Upper lobe of left lung (tissue), 6 donors: ENCODE measurements at places on chromosomes 12 and 14.

DNA sequence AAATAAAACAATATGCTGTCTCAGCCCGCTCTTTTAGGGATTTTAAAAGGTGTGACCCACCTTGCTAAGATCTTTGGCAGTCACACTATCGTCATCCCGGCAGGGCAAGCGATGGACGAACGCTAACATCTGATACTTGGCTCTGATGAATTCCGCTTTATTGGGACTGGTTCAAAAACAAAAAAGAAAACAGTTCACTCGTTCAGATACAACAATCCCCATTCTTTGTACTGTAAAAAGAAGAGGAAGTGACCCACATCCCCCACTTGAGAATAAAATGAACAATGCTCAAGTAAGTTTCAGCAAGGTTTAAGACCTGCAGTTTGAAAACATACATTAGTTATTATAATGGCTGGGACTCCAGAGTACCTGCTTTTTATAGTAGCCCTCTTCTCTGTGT, 7.3 kb downstream of the GIT2 start:
- H3K36me3 ChIP-seq: peaks cover 30% of the 10 kb centered on the region
- no peaks in the 10 kb centered on the region for H3K27me3 ChIP-seq
- H3K27ac ChIP-seq: no peak overlapping the region
- peaks cover 5% of the 10 kb centered on the region for H3K4me1 ChIP-seq
- H3K4me3 ChIP-seq: no peak overlapping the region
- no peak for DNase-seq

- DNase-seq: no peak
- H3K27ac ChIP-seq: no peak overlapping the region
- H3K4me1 ChIP-seq: no peaks in the 10 kb centered on the region
- H3K4me3 ChIP-seq: no peak overlapping the region
- H3K36me3 ChIP-seq: no peaks in the 10 kb centered on the region
- no peaks in the 10 kb centered on the region for H3K27me3 ChIP-seq
These were observed 17.4 kb downstream of the SDSL start for GRCh38 chr12:113439606-113440030.

DNA sequence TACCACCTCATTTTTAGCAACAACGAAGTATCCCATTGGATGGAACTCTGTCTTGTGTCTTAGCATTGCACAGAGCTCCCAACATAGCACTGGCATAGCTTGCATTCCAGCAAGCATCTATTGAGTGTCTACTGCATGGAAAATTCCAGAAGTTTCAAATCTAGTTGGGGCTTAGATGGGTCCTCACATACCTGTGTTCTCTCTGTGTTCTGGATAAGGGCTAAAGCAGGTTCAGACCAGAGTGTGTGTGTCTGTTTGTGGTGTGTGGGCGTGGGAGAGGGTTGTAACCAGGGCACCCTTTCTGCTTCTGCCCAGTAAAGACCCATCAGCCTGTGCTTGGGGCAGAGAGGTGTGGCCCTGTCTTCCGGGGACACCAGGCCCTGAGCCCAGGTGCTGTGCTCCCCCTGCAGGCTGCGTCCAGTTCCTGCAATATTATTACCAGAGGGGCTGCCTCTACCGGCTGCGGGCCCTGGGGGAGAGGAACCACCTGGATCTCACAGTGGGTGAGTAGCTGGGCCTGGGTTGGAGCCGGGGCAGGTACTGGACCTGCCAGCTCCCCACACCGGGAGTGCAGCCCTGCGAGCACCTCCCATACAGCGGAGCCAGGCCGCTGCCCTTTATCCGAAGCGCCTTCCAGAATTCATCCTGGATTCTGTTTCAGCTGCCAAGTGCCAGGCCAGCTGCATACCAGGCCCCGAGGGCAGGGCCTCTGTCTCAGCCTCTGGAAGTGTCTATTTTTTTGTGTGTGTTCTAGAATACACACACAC, 20.3 kb downstream of the RHOF start:
- H3K4me3 ChIP-seq: no peak overlapping the region
- H3K27me3 ChIP-seq: no peaks in the 10 kb centered on the region
- DNase-seq: peak; percentile 78
- no peaks in the 10 kb centered on the region for H3K36me3 ChIP-seq

DNA sequence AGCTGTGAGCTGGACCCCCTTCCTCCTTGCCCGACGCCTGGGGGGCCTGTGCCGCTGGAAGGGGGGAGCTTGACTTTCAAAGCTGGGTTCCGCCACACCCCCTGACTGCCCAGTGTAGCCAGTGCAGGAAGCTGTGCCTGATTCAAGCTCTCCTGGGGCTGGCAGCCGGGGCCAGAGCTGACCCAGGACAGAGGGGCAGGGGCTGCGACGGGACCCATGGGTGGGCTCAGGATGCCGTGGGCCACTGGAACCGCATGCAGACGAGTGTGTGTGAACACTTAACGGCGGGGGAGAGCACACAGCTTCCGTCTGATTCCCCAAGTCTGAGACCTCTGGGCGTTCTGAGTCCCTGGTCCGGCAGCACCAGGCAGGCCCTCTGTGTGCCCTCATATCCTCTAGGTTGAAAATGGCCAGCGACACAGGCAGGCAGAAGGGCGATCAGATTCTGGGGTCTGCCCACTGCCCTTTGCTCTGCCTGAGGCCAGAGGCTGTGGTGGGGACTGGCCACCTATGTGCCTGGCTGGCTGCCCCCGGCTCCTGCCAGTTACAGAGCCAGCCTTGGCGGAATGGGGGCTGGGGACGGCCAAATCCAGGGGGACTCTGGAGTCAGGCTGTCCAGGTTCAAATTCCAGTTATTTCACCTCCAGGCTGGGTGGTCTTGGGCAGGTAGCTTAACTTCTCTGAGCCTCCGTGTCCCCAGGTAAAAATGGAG, 54.0 kb downstream of the CYP46A1 start:
- H3K4me1 ChIP-seq: peaks cover 46% of the 10 kb centered on the region
- H3K27ac ChIP-seq: peak overlapping the region; percentile 81
- peak overlapping the region; percentile 72 for H3K4me3 ChIP-seq

DNA sequence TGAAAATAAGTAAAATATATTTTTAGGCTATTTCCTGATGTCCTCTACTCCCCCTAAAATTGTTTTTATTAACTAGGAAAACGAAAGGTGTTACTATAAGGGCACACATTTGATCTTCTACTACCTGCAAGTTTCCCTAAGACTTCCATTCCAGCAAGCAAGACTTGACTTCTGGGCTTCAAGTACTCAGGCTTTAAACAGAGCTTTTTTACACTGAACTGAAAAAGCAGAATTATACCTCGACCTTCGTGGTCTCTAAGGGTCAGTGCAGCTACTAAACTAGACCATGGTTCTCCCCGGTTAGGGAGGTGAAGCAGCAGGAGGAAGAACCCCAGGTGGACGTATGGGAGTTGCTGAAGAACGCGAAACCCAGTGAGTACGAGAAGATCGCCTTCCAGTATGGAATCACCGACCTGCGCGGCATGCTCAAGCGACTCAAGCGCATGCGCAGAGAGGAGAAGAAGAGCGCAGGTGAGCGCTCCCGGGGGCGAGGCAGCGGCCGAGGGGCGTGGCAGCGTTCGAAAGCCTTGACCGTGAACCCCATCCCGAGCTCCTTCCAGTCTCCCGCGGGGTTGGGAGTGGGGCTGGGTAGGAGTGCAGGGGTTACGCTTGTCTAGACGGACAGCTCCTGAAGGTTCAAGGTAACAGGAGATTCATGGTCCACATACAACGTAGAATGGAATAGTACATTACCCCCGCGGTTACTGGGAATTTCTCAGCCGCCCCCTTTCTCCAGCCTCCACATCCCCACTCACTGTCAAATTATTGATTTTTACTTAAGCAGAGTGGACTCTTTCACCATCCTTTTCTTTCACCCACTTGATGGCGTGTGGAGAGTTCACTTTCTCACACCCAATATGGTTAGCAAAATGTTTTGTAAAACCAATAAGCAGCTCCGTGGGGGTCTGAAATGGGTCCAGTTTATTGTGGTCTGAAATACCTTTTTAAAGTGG, 47.6 kb downstream of the MYBPC1 start:
- H3K27ac ChIP-seq: no peak overlapping the region
- H3K4me1 ChIP-seq: peaks cover 6% of the 10 kb centered on the region
- peak; percentile 34 for DNase-seq
- no peaks in the 10 kb centered on the region for H3K36me3 ChIP-seq

DNA sequence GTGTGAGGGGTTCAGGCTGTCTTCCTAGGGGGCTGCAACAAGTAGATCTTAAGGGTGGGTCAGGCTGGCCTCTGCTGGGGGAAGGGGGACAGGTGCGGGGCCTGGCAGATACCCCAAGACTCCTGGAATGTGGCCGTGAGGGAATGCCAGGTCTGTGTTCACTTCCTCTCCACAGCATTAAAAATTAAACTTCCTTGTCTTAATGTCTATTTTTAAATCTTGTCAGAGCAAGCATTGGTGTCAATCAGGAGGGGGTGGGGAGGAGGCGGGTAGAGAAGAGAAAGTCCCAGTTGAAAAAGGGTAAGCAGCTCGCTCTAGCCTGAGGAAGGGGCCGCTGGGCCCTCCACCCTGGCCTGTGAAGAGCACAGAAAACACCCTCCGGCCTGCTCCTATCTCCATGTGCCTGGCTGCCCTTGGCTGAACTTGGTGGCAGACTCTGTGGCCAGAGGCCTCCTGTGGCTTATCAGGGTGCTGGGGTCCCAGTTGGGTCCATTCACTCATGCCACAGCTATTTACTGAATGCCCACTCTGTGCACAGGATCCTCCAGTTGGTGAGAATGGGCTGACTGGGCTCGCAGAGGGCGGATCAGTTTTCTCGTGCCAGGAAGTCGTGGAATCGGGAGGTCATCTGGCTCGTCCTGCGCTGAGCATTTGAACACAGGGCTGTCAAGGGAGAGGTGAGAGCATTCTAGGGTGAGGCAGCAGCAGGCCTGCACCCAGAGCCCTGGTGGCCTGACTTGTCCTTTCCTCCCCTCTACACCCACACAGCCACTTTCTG, 128.8 kb downstream of the TSPAN9 start:
- no peak overlapping the region for H3K4me3 ChIP-seq
- H3K4me1 ChIP-seq: peaks cover 41% of the 10 kb centered on the region
- peak overlapping the region; percentile 57 for H3K27ac ChIP-seq
- H3K27me3 ChIP-seq: no peaks in the 10 kb centered on the region

- H3K4me1 ChIP-seq: no peaks in the 10 kb centered on the region
- DNase-seq: no peak
- H3K4me3 ChIP-seq: no peak overlapping the region
- H3K27ac ChIP-seq: no peak overlapping the region
- no peaks in the 10 kb centered on the region for H3K27me3 ChIP-seq
- no peaks in the 10 kb centered on the region for H3K36me3 ChIP-seq
These were observed 5.7 kb upstream of the CHGA start for GRCh38 chr14:92917041-92917940.

DNA sequence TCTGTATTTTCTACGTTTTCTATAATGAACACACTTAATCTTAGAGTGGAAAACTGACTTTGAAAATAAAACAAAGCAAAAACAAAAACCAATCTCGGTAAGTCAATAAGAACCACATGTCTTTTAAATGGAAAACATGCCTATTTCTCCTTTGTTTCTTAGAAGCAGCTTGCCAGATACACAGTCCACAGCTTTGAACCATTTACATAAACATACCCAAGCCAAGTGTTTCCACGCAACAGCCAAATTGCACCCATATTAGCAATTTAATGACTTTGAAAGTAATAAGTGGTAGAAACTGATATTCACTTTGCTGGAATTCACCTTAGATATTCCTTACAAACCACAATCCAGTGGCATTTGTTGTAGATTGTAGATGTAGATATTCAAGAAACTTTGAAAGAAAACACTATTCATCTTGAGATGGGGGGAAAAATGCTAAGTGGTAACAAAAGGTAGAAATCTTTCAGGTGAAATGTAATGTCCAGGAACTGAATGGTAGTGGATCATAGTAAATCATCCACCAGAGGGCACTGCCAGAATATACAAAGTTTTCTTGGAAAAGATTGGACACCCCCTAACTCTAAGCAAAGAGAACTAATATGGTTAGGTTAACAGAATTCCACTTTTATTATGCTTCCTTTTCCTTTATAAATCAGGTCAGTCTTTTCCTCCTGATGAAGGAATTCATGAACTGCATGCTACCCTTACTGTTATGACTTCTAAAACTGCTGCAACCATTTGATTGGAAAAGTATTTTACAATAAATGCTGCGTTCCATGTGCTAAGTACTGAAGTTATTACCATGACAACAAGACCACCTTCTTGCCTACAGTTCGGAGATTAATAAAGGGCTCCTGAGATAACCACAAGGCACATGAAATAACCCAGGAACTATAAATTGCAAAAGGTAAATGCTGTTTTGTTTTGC, 69.8 kb downstream of the RERG start:
- no peak for DNase-seq
- H3K27ac ChIP-seq: no peak overlapping the region
- H3K36me3 ChIP-seq: no peaks in the 10 kb centered on the region
- H3K4me1 ChIP-seq: peaks cover 3% of the 10 kb centered on the region

DNA sequence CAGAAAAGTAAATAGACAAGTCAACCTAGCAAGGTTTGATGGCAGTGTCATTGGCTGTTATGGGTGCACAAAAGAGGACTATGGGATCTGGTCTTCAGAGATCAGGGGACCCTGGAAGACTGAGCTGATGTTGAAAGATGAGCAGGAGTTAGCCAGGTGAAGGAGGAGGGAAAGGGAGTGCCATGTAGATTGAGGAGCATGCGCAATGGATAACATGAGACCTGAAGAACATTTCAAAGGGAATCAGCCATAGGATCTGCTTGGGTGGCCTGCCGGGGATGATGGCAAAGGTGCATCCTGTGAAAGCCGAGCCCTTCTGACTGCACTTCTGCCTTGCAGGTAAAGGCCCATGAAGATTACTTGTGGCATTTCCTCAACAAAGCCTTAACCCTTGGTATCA, 90.8 kb downstream of the TBC1D30 start:
- no peak overlapping the region for H3K27ac ChIP-seq
- no peak overlapping the region for H3K4me3 ChIP-seq
- peaks cover 4% of the 10 kb centered on the region for H3K4me1 ChIP-seq
- no peaks in the 10 kb centered on the region for H3K27me3 ChIP-seq
- no peak for DNase-seq

GRCh38 chr12:66319266-66319954, 17.1 kb downstream of the HELB start:
- no peaks in the 10 kb centered on the region for H3K27me3 ChIP-seq
- H3K27ac ChIP-seq: no peak overlapping the region

- peaks cover 30% of the 10 kb centered on the region for H3K4me1 ChIP-seq
- peaks cover 16% of the 10 kb centered on the region for H3K27me3 ChIP-seq
- no peak overlapping the region for H3K27ac ChIP-seq
- no peaks in the 10 kb centered on the region for H3K36me3 ChIP-seq
These were observed 2.4 kb upstream of the FLRT2 start for GRCh38 chr14:85527445-85528035.

- no peaks in the 10 kb centered on the region for H3K4me1 ChIP-seq
- H3K4me3 ChIP-seq: no peak overlapping the region
- H3K36me3 ChIP-seq: no peaks in the 10 kb centered on the region
- H3K27ac ChIP-seq: no peak overlapping the region
- no peaks in the 10 kb centered on the region for H3K27me3 ChIP-seq
These were observed 33.0 kb upstream of the SSTR1 start for GRCh38 chr14:38174711-38175110.

- no peak overlapping the region for H3K27ac ChIP-seq
- DNase-seq: peak; percentile 84
- peaks cover 7% of the 10 kb centered on the region for H3K4me1 ChIP-seq
- no peaks in the 10 kb centered on the region for H3K27me3 ChIP-seq
- H3K4me3 ChIP-seq: no peak overlapping the region
These were observed 36.1 kb downstream of the PACS2 start for GRCh38 chr14:105350450-105351244.

- no peak for DNase-seq
- no peaks in the 10 kb centered on the region for H3K4me1 ChIP-seq
- no peaks in the 10 kb centered on the region for H3K27me3 ChIP-seq
- no peak overlapping the region for H3K4me3 ChIP-seq
- H3K36me3 ChIP-seq: no peaks in the 10 kb centered on the region
These were observed 513.4 kb downstream of the MED13L start for GRCh38 chr12:115763982-115764621.
